Aorta (tissue), 5 donors: ENCODE measurements at places on chromosomes 7 and 10. TPM values are rescaled to one million over a fixed set of nuclear protein-coding genes. Genes with fewer than 3 reads are reported as not detected.

Gene CHCHD3
- total RNA-seq = 32.2 TPM

Gene CNTNAP2
- total RNA-seq = not detected

Gene TBC1D12
- total RNA-seq = 10.9 TPM

Gene C10orf53
- total RNA-seq = not detected

Gene SNX10
- 4.5 TPM for total RNA-seq

Gene TMEM176A
- total RNA-seq = 77.7 TPM

Gene ZNF680
- total RNA-seq = 35.9 TPM

Gene GRID2IP
- total RNA-seq = 0.39 TPM

Gene RP9
- total RNA-seq = 13.8 TPM

Gene ACSL5
- 13.4 TPM for total RNA-seq
